ENCODE measurements at places on chromosomes 4 and X.

DNA sequence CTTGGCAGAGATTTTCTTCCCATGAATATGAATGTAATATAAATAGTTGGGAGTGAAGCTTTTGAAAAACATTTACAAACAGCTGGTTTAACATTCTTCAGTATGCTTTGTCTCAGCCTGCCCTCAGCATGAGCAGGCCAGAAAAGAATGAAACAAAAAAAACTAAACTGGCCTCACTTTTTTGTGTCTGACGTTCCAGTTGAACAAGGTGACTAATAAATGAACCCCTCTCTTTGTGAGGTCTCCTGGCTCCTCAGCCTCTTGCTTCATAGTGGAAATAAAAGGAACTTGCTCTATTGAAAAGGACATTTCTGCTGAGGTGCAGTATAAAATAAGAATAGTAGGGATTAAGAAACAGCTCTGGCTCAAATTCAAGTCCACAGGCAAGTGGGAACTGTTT, 9.4 kb downstream of the CHST7 start:
- no peak for DNase-seq

GRCh38 chrX:130179579-130180215, 7.9 kb downstream of the RAB33A start:
- DNase-seq, result no peak

- DNase-seq, result no peak
Measured at GRCh38 chr4:9988933-9989332, 32.4 kb downstream of the SLC2A9 start.

- DNase-seq, result no peak
Measured at GRCh38 chrX:147853701-147854100, 58.0 kb upstream of the FMR1 start.

- DNase-seq, result no peak
Measured at GRCh38 chrX:96433409-96434077, 251.1 kb upstream of the DIAPH2 start.

- no peak for DNase-seq
Measured at GRCh38 chr4:40521957-40522356, 107.7 kb downstream of the RBM47 start.

GRCh38 chrX:24741330-24741729, 47.6 kb downstream of the POLA1 start:
- DNase-seq, result no peak

- DNase-seq, result no peak
Measured at GRCh38 chr4:6898763-6899162, 10.9 kb upstream of the TBC1D14 start.
